ENCODE measurements at places on chromosomes 4 and X. TPM values are rescaled to one million over a fixed set of nuclear protein-coding genes. Genes with fewer than 3 reads are reported as not detected.

GRCh38 chr4:2442175-2442993 lies 23.6 kb downstream of the CFAP99 start:
- DNase-seq: no peak

- no peak for DNase-seq
Observed at GRCh38 chr4:107806196-107806595, 18.5 kb upstream of the SGMS2 start.

AGA gene
- total RNA-seq: 14.4 TPM

DNA sequence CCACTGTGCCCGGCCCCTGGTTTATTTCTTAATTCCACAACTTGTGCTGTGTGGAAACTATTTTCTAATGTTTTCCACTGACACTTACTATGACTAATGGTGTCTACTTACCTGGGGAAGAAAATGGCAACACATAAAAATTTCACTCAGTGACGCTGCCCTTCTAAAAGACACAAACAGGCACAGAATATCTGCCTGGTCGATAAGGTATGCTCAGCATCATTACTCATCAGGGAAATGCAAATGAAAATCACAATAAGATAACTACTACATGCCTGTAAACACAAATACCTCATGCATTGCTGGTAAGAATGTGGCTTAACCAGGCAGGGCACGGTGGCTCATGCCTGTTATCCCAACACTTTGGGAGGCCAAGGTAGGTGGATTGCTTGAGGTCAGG lies 61.6 kb downstream of the UBE2K start:
- no peak for DNase-seq

GRCh38 chr4:168908093-168908492 lies 102.0 kb downstream of the CBR4 start:
- DNase-seq: no peak

DNA sequence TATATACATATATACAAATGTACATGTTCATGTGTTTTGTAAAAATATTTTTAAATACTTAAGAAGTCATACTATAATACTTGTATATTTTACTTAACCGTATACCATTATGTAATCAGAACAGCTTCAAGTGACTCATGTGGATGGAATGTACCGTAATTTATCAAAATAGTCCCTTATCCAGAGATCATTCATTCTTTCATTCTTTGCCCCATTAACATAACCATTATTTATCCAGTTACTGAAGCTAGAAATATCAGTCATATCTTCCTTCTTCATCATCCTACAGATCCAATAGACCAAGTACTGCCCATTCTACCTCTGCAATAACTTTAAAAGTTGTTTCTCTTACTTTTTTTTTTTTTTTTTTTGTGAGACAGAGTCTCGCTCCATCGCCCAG lies 164.2 kb downstream of the MAB21L2 start:
- DNase-seq: no peak

SLC9B2 gene
- total RNA-seq: 26.7 TPM

FAM53A gene
- total RNA-seq: 2.6 TPM
